NK-92 treated with Interleukin-12 subunit alpha and Interleukin-12 subunit beta, amount 100 ng/mL, for 24 hours (cell line): ENCODE measurements at places on chromosomes 2 and 18.

DNA sequence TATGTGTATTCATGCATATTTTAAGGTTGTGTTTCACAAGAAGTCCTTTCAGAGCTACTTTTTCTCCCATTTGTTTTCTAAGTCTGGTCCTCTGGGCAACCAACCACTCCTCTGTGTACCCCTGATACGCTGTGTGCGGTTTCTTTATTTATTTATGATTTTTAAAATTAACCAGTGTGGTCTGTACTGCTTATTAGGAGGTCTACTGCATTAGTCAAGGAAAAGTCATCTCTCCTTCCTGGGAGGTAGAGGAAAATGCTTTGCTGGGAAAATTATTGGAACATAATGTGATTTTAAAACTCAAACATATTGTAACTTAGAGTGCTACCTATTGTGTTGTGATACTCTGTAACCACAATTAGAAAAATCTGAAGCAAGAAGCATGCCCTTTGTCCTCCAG lies 1404.3 kb downstream of the SUCLG1 start:
- DNase-seq, result no peak

DNA sequence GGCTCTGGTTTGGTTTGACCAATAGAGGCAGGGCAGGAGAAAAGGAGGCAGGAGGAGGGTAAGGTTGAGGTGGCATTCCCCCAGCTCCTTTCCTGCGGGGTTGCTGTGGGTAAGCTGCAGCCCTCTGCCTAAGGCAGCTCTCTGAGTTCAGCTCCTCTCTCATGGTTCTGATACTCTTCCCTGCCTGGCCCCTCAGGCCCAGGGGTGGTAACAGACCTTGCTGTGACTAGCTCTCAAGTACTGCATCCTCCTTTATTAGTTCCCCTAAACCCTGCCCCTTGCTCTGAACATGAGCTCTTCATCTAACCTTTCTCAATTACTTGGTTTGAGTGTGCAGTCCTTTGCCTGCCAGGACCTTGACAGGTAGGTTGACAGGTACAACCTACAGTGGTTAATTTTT lies 205.5 kb downstream of the SLC4A3 start:
- DNase-seq, result no peak

DNA sequence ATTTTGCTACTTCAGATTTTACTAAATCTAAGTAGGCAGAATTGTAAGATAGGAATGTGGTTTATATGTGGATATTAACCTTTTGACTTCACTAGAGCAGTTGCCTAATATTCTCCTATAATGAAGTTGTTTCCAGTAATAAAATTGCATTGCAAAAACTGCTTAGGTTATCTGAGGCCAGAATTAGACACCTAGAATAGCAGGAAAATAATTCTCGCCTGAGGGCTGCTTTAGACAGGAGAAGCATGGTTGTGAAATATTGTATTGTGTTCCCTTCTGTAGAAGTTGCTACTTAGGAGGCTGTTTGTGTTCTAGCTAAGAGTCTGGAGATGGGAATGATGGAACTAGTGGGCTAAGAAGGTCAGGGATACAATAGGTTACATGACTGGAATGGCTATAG lies 146.3 kb downstream of the PLCL1 start:
- DNase-seq, result no peak

DNA sequence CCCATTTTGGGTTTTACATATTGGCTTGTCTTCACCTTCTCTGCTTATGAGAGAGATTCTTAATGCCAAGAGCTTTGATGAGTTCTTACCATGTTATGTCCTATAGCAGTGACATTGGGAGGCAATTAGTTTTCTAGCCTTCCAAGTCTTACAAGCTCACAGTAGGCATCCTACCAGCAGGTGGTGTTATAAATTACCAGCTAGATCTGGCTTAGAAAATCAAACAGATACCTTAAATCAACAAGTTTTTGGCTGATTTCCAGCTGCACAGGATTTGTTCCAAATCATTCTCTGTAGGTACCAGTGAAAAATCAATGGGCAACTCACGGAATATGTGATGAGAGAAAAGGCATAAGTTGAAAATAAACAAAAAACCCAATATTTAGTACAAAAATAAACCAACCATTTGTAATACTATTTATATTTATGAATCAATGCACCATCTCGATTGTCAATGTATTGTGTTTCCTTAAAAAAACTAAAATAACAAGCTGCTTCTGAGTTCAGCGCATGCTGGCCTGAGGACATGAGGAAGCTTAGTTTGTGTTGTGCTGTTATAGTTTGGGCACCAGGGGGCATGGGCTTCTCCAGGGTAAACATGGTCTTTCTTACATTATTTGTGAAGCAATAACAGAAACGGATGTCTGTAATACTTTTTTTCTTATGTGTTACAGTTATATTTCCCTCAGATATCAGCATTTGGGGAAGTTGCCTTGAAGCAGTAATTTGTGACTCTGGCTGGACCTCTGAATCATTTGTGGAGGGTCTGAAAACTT lies 34.1 kb upstream of the NXPH2 start:
- DNase-seq, result no peak

GRCh38 chr2:230000118-230000841 lies 68.4 kb downstream of the SLC16A14 start:
- no peak for DNase-seq

- DNase-seq, result no peak
Measured at GRCh38 chr2:151851761-151852160, 23.5 kb upstream of the ARL5A start.

- no peak for DNase-seq
Measured at GRCh38 chr2:236797411-236797810, 227.8 kb downstream of the ACKR3 start.

GRCh38 chr2:146762786-146763185 lies 1082.0 kb upstream of the ACVR2A start:
- DNase-seq, result no peak

DNA sequence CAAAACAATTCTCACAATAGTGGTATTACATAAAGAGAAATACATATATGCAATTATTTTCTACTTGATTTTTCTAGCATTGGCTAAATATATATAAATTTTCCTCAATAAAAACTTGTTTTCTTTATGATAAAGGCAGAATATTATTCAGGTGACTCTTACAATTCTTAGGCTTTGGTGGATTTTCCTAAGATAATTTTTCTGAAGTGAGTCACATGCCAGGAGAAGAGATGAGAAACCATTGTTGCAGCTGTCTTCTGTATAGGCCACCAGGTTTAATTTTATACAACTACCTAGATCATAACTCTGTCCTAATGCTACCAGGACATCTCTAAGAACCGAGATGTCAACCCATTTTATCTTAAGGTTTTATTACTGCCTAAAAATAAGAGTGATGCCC lies 552.4 kb upstream of the CDH2 start:
- DNase-seq, result no peak

- no peak for DNase-seq
Measured at GRCh38 chr18:34921811-34922385, 119.3 kb upstream of the MAPRE2 start.

GRCh38 chr18:29853126-29853525 lies 1189.4 kb downstream of the DSC3 start:
- DNase-seq, result no peak

- no peak for DNase-seq
Measured at GRCh38 chr2:225590932-225591331, 191.4 kb downstream of the NYAP2 start.
